ENCODE measurements at places on chromosomes 4 and X.

DNA sequence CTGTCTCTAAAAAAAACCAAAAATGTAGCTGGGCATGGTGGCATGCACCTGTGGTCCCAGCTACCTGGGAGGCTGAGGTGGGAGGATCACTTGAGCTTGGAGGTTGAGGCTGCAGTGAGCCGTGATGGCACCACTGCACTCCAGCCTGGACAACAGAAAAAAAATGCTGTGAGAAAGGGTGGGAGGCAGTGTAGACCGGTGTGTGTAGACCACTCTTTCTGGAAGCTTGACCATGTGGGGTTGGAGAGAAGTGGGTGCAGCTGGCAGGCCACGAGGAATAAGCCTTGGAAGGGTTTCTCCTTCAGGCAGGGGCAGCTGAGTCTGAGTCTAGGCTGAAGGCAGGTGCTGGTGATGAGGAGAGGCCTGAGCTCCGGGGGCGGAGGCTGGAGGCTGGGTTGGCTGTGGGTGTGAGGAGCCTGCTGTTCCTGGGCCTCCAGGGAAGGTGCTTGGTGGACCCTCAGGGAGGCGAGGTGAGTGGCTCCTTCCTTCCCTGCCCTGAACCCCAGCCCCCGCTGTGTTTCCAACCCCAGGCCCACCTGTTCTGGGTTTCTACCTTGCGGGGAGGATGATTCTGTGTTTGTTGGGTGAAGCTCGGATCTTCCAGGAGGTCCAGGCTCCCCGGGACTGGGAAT lies 9.3 kb upstream of the TBC1D14 start:
- DNase-seq: no peak

GRCh38 chr4:108683479-108683878 lies 33.1 kb downstream of the OSTC start:
- DNase-seq: no peak

- no peak for DNase-seq
These were observed 153.8 kb upstream of the RAPGEF2 start for GRCh38 chr4:158949099-158949498.

DNA sequence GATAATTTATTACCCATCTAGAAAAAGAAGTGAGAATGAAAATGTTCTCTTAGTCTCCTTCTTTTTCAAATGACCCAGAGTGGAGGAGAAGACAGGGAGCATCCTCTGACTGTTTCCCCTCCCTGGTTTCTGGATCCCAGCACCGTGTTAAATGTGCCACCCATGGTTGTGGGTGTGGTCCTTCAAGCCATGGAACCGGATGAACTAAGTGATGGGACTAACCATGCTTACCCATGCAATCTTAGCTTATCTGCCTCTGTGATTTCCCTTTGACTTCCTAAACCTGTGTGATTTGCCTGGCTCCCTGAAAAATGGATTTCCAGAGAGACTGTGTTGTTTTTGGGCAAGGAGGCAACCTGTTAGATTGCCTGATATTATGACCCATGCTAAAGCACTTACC lies 437.1 kb downstream of the MAGEB5 start:
- no peak for DNase-seq

GRCh38 chr4:33268776-33269175 lies 2548.6 kb downstream of the PCDH7 start:
- DNase-seq: no peak

GRCh38 chrX:24253469-24253868 lies 60.4 kb downstream of the SUPT20HL2 start:
- DNase-seq: no peak

- DNase-seq: no peak
These were observed 146.6 kb downstream of the AASDH start for GRCh38 chr4:56240554-56241174.

- no peak for DNase-seq
These were observed 43.2 kb upstream of the CCDC149 start for GRCh38 chr4:24956091-24956490.

- no peak for DNase-seq
These were observed 239.1 kb downstream of the CHM start for GRCh38 chrX:85808217-85808616.

GRCh38 chrX:105475801-105476200 lies 255.3 kb upstream of the TEX13A start:
- no peak for DNase-seq
